ENCODE measurements at places on chromosomes 3 and 15.

GRCh38 chr3:114363554-114364202 lies 69.8 kb downstream of the TIGIT start:
- no peak for DNase-seq

GRCh38 chr15:57589754-57590153 lies 1.9 kb upstream of the MYZAP start:
- DNase-seq: no peak

- DNase-seq: no peak
Observed at GRCh38 chr3:59257506-59257905, 207.7 kb upstream of the CFAP20DC start.

GRCh38 chr15:72827226-72827625 lies 43.7 kb upstream of the ADPGK start:
- no peak for DNase-seq

GRCh38 chr3:184375747-184376461 lies 2.1 kb downstream of the THPO start:
- DNase-seq: no peak

Measured in fibroblast of skin of left quadriceps (primary cell).